Body of pancreas (tissue), 4 donors: ENCODE measurements at places on chromosomes 12 and 14.

GRCh38 chr12:694734-695503 lies 31.7 kb upstream of the NINJ2 start:
- DNase-seq = no peak

- DNase-seq = no peak
Measured at GRCh38 chr12:113485330-113485729, 13.7 kb upstream of the LHX5 start.

DNA sequence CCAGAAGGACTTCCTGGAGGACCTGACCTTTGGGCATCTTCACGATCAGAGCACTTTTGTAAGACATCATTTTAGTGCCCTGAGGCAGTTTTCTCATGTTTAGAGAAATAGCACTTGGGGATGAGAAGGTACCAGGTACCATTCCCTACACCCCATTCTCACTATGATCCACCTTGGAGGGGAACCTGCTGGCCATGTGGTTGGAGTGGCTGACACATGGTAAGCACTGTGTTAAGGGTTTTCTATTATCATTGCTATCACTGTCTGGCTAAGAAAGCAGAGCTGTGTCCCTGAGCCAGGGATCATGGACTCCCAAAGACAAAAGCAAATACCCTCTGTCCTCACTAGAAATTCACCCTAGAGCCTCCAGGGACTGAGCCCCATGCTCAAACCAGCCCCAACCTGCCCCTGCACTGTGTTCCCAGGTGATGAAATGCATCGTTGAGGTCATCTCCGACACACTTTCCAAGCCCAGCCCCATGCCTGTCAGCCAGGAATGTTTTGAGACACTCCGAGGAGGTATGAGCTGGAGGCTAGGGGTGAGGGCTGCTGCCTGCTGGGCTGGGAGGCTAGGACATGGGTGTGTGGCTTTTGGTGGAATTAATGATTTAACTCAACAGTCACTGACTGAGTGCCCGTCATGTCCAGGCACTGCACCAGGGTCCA lies 3.4 kb downstream of the CHGA start:
- no peak for DNase-seq

- no peak for DNase-seq
Measured at GRCh38 chr12:79360286-79360685, 330.5 kb downstream of the PAWR start.

- peak; percentile 16 for DNase-seq
Measured at GRCh38 chr14:104676694-104677511, 12.5 kb upstream of the INF2 start.

GRCh38 chr14:58479975-58480374 lies 52.5 kb downstream of the KIAA0586 start:
- DNase-seq = no peak

- DNase-seq = no peak
Measured at GRCh38 chr12:65958456-65958855, 134.2 kb downstream of the HMGA2 start.

DNA sequence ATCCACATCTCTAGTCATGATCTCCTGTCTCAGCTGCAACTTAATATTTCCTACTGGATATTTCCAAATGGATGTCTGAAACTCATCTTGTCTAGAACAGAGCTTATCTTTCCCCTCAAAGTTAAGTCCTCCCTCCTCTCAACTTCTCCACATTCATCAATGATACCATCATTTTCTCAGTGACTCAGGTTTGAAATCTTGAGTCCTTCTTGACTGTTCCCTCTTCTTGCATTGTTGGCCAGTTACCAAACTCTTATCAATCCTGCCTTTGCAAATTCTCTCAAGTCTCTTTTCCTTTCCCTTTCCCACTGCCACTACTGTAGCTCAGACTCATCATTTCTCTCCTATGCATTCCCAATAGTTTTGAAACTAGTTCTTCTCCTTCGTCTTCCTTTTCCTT lies 14.3 kb upstream of the CHURC1 start:
- DNase-seq = no peak

- DNase-seq = no peak
Measured at GRCh38 chr14:63632932-63633514, 8.6 kb downstream of the WDR89 start.

- DNase-seq = no peak
Measured at GRCh38 chr12:120662879-120663278, 22.5 kb downstream of the CABP1 start.

DNA sequence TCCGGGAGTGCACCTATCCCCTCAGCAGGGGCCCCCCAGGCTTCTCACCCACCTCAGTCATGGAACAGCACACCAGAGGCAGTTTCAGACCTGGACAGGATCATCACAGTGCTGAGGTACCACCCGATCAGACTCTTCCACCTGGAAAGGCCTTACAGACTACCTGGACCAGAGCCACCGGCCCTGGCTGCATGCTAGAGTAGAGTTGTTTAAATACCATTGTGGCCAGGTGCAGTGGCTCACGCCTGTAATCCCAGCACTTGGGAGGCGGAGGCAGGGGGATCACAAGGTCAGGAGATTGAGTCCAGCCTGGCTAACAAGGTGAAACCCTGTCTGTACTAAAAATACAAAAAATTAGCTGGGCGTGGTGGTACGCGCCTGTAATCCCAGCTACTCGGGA lies 61.5 kb downstream of the TSPAN11 start:
- peak; percentile 64 for DNase-seq

DNA sequence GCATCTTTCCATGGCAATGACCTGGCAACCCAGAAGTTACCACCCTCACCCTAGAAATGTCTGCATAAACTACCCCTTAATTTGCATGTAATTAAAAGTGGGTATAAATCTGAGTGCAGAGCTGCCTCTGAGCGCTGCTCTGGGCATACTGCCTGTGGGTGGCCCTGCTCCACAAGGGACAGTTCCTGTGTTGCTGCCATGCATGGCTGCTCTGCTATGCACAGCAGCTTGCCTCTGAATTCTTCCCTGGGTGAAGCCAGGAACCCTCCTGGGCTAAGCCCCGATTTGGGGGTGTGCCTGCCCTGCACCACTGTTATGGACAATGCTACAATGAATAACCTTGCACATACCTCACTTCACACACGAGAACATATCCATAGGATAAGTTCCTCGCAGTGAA lies 35.7 kb upstream of the GPR132 start:
- no peak for DNase-seq
